Islet precursor cell (in vitro differentiated cells): ENCODE measurements at places on chromosomes 6 and 20.
A peak's percentile ranks its signal among the peaks of the same experiment; 100 is the strongest.

DNA sequence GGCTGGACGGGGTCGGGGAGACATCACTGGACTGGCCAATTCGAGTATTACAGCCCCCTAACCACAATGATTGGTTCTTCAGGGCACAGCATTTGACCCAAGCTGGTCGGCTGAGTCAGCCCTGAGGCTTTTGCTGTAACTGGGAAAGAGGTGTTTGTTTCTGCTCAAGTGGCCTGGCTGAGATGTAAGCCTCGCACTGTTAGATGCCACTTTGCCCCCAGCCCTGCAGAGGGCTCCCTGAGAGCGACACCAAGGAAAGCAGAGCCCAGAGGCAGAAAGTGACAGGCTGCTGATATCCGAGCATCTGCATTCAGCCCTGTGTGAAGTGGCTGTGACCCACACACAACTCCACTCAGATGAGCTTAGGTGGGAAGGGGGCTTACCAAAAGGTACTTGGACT lies 19.4 kb downstream of the ERGIC3 start:
- peak; percentile 92 for DNase-seq

DNA sequence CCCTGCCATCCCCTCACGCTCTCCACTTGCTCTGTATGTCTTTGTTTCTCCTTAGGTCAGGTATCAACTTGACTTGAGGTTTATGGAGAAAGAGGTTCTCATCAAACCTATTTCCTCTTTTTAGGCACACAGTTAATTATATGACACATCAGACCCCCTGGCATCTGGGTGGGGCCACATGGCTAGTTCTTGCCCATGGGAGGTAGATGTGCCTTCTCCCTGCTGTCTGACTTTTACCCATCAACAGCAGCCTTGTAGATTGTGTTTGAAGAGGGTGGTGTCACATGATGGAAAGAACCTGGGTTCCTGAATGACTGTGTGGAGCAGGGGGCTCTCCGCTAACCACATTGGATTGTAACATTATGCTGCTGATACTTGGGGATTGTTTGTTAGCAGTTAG lies 7.2 kb upstream of the UQCC2 start:
- no peak for DNase-seq

DNA sequence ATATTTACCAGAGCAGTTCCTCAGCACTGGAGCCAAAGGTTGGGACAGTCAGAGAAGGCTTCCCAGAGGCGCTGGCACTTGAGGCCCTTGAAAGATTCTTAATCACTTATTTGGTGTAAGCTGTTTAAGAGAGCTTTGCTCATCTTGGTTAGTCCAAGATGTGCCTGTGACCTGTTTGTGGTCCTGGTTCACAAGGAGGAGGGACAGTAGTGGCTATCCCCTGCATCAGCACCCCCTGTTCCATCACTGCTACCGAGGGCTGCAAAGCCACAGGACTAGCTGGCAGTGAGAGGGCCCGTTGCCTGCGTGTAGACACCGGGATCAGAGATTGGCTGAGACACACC lies 35.7 kb downstream of the VEGFA start:
- DNase-seq = no peak

GRCh38 chr20:53059848-53060247 lies 87.7 kb downstream of the TSHZ2 start:
- DNase-seq = no peak

GRCh38 chr6:80211286-80211685 lies 104.8 kb downstream of the BCKDHB start:
- DNase-seq = no peak

DNA sequence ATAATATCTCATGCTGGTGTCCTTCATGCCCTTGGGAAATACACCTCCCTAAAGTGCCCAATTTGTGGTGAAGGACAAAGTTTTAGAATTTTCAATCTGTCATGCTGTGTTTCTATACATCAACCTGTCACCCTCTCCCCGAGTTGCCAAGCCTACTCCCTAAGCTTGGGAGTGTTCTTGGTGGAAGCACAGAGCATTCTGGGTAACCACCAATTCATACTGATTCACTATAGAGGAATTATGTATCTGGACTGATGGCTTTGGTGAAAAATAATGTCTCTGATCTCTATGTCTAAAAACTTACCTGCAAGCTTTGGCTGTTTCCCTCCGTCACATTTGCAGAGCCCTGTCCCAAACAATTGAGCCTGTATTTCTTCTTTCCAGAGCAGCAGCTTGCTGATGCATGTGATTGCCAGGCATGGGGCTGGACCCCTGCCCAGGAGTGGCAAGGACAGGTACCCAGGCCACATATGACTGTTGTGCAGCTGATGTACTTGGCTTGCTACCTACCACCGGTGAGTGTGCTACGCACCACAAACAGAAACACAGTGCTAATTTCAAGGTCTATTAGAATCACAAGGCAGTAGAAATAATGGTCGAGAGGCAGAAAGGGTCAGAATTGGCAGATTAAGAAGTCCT lies 202.8 kb upstream of the CITED2 start:
- no peak for DNase-seq

DNA sequence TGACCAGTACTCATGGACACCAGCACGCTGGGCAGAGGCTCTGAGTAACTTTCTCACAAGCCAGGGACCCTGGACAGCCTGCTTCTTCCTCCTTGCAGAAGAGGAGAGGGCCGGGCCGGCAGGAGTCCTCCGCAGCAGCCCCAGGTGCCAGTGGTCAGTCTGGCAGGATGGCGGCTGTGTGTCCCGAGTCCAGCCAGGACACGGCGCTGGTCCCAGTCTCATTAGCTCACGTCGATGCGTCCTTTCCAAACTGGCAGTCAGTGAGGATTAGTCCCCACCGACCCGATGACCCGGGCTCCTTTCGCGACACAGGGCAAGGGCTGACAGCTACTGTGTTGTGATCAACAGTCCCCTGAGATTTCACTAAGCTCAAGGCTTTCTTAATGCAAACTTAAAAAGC lies 267.0 kb downstream of the TAF4 start:
- DNase-seq = no peak

GRCh38 chr6:35173427-35174087 lies 32.4 kb upstream of the TCP11 start:
- DNase-seq = peak; percentile 56

GRCh38 chr20:61301711-61302525 lies 49.9 kb downstream of the CDH4 start:
- DNase-seq = no peak

DNA sequence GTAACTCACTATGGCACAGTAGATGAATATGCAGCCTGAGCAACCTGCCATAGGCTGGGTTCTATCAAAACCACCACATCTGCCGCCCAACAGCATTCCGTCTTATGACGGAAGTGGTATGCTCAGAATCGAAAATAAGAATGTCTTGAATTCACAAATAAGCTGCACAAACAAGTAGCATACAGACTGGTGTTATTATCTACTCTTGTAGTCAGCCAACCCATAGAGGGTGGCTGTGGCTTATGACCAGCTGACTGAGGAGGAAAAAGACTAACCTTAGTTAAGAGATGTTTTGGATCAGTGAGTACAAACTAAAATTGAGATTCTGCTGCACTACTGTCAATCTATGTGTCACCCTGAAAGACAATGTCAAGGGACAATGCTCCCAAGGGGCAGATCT lies 1255.1 kb upstream of the EYS start:
- no peak for DNase-seq

- DNase-seq = no peak
Measured at GRCh38 chr6:149628875-149629510, 19.5 kb downstream of the KATNA1 start.

- no peak for DNase-seq
Measured at GRCh38 chr6:75830959-75831885, 82.2 kb downstream of the MYO6 start.

- no peak for DNase-seq
Measured at GRCh38 chr6:11236915-11237314, 4.4 kb upstream of the NEDD9 start.

DNA sequence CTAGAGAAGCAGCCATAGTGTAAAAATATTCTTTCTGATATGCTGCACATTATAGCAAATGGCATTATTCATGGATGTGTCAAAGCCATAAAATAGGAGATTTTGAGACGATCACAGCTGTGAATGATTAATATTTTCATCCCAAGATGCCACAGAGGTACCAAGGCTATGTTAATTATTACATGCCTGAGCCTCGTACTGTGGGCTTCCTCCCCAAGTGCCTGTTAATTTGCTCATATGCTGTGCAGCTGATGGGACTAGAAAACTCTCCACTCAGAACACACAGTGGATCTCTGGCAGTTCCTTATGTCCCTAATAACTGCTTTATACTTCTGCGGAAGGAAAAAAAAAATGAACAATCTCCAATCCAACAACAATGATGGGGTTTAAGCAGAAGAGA lies 184.9 kb upstream of the TSHZ2 start:
- DNase-seq = no peak

DNA sequence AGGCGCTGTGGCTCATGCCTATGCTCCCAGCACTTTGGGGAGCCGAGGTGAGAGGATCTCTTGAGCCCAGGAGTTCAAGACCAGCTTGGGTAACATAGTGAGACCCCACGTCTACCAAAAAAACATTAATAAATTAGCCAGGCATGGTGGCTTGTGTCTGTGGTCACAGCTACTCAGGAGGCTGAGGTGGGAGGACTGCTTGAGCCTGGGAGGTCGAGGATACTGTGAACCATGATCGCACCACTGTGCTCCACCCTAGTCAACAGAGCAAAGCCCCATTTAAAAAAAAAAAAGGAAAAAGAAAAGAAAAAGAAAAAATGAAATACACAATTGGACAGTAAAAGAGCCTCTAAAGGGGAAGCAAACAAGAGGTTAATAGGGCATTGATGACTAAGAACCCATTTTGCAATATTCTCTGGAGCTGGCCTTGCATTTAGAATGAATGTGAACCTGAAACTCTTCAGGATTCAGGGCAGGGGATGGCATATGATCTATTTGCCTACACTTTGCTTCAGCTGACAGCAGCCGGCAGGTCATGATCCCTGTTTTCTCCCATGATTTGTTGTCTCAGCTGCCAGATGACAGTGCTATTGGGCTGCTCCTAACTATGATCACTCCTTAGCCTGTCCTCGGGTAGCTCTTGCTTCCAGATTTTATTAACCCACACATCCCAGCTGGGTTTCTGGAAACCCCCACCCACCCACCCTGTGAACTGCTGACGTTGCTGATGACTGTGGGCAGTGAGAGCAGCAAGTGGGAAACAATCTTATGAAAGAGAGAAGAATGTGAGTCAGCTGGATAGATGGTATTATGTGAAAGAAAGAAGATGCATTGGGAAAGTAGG lies 83.8 kb upstream of the ELOVL5 start:
- DNase-seq = no peak
